Activated gamma-delta T cell treated with Interleukin-2 at 50 U/mL for 16 hours (primary cell): ENCODE measurements at places on chromosomes 3 and 15.

DNA sequence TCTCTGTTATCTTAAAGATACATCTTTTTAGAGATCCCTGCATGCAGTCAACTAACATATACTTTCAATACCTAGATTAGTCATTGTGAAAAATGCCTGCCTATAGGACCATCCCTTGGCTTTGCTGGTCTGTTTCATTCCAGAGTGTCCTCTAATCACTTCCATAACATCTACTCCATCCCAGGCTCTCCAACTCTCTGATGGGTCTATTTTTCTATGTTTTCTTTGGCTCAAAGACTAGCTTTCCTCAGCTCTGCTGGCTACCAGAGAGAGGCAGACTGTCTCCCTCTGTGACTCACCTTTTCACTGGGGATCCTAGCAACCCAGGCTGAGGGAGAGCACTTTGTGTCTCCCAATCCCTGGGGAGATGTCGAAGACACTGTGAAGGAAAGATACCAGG lies 547.7 kb upstream of the MCTP2 start:
- no peak for DNase-seq

- DNase-seq: no peak
These were observed 17.5 kb upstream of the GOLGA8J start for GRCh38 chr15:30065025-30065801.

- DNase-seq: no peak
These were observed 33.0 kb upstream of the DENND4A start for GRCh38 chr15:65824941-65825544.

DNA sequence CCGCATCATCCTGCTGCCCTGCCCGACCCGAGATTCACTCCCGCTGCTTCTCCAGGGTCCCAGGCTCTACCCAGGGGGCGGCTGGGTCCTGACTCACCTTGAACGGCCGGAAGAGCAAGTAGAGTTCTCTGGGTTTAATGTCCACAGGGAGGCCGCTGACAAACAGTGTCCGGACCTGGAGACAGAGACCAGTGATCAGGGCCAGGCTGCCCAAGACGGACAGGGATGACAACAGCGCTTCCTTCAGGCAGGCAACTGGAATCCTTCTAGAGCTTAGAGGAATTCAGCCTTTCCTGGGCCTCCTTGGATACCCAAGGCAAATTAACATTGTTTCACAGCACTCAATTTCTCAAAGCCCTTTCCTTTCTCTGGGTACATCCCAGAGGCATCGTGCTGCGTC lies 23.9 kb downstream of the RBPMS2 start:
- no peak for DNase-seq

DNA sequence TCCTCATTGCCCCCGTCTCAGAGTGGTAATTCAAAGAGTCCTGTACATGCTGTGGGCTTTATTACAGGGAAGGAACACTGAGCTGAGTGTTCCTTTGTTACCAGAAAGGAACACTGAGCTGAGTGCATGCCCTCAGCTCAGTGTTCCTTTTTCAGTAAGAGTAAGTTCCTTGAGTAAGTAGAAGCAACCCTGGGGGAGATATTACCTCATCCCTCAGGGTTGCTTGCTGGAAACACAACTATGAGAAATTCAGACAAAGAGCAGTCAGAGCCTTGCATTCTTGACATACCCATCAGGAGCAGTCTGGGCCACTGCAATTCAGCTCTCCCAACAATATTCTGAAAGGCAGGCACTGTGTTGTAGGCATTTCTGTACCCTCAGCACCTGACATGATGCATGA lies 17.0 kb downstream of the CHRM5 start:
- no peak for DNase-seq

- DNase-seq: no peak
These were observed 29.9 kb downstream of the PDIA5 start for GRCh38 chr3:123096731-123097130.

DNA sequence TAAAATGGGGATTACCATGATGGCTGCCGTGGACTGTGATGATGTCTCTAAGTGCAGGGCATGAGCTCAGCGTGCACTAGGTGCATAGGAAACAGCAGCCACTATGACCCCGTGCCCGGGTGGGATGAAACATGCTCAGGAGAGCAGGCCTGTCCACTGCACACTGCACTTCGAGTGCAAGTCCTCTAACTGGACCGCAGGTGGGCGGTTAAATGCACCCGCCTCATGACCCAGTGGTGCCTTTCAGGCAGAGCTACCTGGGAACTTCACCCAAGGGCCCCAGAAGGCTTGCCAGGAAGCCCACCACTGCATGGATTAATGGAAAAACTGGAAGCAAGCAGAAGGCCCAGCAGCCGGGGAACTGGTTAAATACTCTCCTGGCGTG lies 34.0 kb downstream of the PRKCD start:
- DNase-seq: no peak
